CD4-positive, alpha-beta T cell treated with Interleukin-15 for 4 hours (primary cell): ENCODE measurements at places on chromosomes 2 and 18.

- no peak for DNase-seq
Observed at GRCh38 chr2:32805104-32806095, 141.4 kb upstream of the LTBP1 start.

DNA sequence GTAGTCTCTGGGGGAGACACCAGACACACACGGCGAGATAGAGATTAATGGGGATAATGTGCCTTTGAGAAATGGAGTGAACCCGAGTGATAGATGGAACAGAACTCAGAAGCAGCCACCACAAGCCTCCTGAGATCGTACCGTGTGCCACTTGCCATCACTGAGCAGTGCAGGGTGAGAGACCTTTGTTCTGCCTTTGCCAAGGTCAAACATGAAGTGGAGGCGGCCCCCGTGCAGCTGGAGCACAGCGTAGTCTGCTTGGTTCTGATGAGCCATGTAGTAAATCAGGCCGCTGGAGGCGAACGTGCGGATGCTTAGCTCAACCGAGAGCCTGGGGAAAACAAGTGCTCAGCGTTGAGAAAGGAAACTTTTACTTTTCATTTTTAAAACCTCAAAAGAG, 167.0 kb downstream of the LAMA1 start:
- no peak for DNase-seq

- no peak for DNase-seq
Observed at GRCh38 chr2:118940486-118941120, 1.4 kb upstream of the MARCO start.

DNA sequence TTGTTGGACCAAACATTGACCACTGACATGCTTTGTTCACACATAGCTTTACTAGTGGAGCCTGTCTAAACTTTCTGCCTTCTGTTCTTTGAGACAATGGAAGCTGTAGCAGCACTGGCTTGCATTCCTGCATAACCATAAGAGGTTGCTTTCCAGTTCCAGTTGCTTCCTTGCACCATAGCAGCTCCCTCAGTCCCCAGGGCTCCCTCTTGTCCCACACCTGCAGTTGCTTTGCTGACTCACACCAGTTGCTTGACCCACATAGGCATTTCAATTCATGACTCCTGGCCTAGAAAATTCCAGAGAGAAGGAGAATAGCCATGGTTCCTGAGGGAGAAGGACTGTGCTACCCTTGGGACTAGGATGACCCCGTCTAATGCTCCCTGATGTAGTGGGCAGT, 20.9 kb downstream of the SGPP2 start:
- DNase-seq: no peak

DNA sequence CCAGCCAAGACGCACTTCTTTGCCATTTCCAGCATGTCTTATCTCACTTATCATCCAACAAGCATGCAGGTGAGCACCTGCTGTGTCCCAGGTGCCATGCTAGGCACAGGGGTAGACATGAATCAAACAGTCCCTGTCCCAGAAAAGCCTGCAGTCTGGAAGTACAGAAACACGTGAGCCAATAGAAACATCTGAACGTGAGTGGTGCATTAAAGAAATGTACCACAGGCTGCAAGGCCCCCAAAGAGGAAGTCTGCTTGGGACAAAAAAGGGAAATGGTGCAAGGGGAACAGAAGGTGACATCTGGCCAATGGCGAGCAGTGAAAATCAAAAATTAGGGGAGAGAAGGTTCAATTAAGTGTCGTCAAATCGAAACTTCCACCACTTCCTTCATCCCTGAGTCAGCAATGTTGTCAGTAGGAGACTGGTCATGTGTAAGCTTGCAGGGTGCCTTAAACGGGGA, 17.6 kb upstream of the TMEM247 start:
- DNase-seq: peak; percentile 6

DNA sequence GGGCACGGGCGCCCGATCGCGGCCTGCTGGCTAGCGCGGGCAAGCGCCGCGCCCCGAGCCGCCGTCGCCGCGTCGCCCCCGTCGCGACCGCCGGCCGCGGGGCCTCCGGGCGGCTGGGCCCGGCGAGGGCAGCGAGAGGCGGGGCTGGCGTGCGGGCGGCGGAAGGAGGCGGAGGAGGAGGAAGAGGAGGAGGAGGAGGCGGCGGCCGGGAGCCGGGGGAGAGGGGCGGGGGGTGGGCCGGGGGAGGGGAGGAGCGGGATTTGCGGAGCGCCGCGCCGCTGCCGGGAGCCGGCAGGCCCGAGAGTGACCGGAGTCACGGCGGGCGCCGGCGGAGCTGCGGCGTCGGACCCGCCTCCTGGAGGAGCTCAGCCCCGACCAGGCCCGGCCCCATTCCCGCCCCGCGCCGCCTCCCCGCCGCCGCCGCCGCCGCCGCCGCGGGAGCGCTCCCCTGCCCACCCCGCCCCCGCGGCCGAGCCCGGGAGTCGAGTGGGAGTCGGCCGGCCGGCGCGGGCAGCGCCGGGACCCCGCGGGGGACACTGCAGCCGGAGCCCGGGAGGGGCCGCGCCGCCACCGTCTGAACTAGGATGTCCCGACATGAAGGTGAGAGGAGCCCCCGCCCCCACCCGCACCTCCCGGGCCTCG, at the start of gene KCMF1:
Gene KCMF1 (plus strand): TSS at position 294 of the 642 bp plus-strand sequence. CDS start 291 bp downstream, at position 585.
- peak; percentile 64 for DNase-seq

- DNase-seq: no peak
Observed at GRCh38 chr2:217743407-217743806, 259.4 kb downstream of the TNS1 start.

DNA sequence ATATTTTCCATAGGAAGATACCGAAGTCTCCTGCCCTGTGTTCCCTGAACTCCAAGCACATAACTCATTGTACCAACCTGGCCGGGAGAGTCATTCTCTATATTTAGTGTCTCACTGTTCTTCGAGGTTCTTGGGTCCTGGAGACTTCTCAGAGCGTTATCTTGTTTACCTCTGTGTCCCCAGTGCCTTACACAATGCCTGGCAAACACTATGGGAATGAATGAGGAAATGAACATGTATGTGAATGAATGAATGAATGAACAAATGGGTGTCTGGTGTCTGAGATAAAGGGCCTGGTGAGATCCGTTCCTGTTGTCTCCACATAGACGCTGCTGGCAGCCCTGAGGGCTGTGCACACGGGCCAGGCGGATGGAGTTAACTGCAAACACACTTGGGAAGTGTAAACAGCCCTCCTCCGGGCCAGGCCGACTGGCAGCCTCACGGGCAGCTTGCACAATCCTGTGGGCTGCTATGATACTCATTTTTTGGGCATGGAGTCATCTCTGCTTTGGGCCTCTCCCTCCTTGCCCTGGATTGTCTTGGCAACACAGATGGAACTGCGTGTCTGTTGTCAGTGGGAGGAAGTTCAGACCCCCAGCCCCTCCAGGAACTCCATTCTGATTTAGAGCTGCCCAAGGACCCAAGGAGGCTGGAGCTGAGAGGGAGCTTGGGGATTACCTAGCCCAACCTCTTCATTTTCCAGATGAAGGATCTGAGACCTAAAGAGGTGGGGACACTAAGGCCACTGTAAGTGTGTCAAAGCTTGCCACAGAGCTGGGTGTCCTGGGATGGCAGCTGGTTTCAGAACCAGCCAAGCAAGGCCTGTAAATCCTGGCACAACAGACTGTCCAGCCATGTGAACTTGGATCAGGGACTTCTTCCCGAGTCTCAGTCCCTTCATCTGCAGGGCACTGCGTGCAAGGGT, 124.4 kb downstream of the INHBB start:
- DNase-seq: no peak

DNA sequence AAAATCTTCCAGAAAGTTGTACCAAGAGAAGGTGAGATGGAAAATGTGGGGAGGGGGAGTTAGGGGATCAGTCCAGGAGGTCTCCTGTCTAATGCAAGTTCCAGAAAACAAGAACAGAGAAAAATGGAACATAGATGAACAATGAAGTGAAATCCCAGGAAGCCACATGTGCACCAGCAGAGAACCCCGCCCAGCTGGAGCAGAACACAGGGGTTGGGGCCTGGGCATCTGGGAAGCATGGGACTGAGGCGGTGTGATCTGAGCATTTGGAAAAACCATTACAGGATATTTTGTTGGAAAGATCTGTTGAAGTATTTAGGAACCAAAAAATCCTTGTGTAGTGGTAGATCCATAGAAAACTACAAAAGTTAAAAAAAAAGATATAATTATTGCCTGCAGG, 133.7 kb downstream of the INO80D start:
- no peak for DNase-seq

DNA sequence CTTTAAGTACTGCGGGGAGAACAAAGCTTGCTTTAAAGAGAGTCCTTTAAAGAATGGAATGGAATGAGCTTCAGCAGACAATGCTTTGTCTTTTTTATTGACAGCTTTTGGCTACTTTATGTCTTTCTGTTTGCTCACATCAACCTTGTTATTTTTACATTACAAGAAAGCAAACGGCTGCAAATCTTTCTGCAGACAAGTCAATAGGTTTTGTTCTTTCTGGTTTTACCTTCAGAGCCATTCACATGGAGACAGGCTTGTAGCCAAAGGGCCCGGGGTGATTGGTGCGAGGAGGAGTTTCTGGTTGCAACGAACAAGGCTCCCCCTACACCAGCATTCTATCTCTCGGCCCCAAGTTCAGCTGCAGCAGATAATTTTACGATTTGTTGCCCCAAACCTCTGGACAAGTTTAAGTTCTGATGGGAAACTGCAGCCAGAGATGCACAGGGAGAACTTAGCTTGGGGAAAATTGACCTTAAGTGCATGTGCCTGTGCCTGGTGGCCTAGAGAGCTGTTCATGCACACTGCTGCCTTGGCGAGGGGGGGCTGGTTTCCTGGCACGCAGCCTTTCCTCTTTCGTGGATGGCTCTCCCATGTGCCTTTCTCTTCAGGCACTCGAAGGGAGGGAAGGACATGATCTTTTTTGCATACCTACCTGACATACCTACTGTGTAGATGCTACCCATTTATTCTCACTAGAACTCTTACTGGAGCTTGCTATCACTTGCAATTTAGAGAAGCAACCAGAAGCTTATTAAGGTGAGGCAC, 543.2 kb downstream of the DCDC2C start:
- DNase-seq: no peak

DNA sequence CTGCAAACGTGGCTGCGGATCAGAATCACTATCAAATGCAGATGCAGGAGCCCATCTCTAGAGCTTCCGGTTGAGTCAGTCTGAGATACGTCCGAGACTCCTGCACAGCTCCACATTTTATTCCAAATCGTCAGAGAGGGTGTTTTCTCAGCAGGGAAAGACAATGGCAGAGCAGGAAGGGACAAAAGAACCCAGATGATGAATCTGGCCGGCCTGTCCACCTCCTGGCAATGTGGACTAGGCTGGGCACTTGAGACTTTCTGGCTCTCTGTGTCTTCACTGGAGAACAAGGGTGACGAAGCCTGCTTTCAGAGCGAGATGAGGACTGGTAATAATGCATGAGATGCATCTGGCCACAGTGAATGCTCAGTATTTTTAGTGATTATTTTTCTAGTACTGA, 255.9 kb upstream of the MYT1L start:
- no peak for DNase-seq

GRCh38 chr2:158346032-158346431, 110.5 kb downstream of the CCDC148 start:
- DNase-seq: no peak

DNA sequence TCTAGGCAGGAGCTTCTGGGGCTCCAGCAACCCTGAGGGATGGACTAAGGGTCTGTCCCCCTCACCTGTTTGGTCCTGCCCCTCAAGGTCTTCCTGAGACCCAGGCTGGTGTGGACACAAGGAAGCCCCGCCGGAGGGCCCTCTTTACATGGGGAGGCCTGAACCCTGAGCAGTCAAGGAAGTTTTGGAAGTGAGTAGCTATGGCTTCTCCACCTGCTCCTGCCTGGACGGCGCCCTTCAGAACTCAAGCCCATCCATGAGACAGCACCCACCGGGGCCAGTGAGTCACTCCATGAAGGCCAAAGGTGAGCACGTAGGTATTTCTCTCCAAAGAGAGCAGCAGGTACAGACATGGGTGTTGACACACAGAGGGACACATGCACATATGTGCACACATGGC, 98.2 kb upstream of the CTDP1 start:
- DNase-seq: no peak

DNA sequence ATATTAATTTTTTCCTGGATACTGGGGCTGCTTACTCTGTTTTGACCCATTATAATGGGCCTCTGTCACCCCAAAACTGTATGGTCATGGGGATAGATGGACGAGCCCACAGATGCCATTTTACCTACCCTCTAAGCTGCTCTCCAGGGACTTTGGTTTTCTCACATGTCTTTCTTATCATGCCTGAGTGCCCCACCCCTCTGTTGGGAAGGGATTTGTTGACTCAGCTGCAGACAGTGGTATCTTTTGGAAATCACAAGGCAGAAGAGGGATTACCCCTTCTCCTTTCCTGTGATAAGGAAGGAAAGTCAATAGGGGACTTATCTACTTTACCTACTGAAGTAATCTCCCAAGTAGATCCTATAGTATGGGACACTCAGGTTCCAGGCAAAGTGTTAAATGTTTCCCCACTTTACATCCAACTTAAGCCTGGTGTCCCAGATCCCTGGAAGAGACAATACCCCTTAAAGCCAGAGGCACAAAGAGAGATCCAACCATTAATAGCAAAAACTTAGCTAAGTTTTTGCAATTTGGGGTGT, 182.7 kb downstream of the RNF152 start:
- no peak for DNase-seq

DNA sequence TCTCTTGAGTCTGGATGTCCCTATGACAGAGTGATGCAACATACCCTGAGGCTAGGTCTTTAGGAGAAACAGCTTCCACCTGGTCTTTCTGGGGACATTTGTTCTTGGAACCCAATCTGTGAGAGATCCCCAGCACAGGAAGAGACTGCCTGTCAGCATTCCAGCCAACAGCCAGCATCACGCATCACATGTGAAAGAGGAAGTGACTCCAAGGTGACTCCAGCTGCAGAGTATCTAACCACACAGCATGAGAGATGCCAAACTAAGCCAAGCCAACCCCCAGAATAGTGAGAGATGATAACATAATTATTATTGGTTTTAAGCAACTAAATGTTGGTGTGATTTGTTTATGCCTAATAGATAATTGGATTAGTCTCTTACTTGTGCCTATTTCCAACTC, 35.7 kb downstream of the C18orf63 start:
- DNase-seq: no peak

GRCh38 chr2:82839036-82839435, 1620.0 kb downstream of the SUCLG1 start:
- no peak for DNase-seq

- no peak for DNase-seq
Observed at GRCh38 chr2:48607307-48608014, 10.2 kb upstream of the GTF2A1L start.
